ENCODE measurements at places on chromosomes 13 and 19.

- DNase-seq: no peak
Measured at GRCh38 chr13:100890645-100891044, 216.1 kb upstream of the TMTC4 start.

DNA sequence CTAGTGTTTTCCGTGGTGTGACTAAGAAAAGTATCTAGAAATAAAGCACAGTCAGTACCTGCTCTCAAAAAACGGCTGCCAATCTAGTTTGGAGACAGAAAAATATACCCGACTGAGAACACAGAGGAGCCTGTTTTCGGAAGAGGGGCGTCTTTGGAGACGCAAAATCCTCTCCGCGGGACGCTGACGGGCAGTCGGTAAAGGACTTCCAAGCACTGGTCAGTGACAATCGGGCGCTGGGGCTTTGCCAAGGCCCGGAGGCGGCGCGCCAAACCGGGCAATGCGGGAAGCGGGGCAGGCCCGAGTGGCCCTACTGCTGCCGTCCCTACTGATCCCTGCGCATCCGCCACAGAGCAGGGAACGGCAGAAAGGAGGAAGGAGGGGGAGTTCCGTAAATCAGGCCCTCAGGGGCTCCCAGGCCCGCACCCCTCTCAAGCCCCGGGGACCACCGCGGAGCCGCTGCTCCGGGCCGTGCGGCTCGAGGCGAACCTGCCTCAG lies 588 bp upstream of the DPY19L3 start:
- no peak for DNase-seq

- no peak for DNase-seq
Measured at GRCh38 chr19:30062065-30062906, 120.2 kb downstream of the URI1 start.

GRCh38 chr13:113051641-113052040 lies 54.0 kb upstream of the F7 start:
- no peak for DNase-seq

DNA sequence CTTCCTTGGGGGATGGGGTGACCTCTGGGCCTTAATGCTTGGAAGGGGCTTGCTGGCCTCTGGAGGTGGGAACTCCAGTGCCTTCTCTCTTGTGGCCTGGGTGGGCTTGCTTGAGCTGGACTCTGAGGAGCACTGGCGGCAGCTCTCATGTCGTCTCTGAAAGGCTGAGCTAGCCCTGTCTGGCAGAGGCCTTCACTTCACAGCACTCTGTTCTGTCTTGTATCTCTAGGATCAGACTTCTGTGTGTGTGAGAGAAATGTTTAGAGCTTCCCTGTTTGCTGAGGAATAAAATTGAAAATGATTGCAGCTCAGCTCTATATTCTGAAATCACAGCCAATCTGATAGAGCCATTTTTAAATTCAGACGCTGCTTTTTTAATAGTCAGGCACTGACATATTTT lies 185.3 kb downstream of the KCNRG start:
- DNase-seq: no peak

GRCh38 chr19:46326608-46327007 lies 20.3 kb upstream of the PPP5C start:
- no peak for DNase-seq

- no peak for DNase-seq
Measured at GRCh38 chr19:41409288-41409687, 11.7 kb downstream of the BCKDHA start.

DNA sequence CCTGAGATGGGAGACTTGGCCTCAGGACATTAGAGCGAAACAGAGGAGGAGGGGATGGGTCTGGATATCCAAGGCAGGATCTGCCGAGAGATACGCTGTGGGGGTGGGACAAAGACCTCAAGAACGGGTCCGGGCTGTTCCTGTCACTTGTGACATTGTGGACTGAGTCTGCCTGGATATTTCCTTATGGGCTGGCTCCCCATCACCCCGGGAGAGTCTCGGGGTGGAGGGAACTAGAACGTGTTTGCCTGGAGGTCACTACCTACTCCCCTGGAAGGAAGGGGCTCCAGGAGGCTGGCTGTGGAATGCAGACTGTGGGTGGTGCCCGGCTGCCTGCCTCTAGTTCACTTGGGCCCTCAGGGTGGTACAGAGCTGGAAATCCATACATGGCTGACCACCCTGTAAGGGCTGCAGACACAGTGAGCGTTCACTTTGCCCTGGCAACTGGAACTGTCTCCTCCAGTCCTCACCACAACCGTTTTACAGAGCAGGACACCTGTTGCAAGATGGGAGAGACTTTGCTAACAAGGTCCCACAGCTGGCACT lies 26.4 kb downstream of the DNM2 start:
- DNase-seq: no peak

DNA sequence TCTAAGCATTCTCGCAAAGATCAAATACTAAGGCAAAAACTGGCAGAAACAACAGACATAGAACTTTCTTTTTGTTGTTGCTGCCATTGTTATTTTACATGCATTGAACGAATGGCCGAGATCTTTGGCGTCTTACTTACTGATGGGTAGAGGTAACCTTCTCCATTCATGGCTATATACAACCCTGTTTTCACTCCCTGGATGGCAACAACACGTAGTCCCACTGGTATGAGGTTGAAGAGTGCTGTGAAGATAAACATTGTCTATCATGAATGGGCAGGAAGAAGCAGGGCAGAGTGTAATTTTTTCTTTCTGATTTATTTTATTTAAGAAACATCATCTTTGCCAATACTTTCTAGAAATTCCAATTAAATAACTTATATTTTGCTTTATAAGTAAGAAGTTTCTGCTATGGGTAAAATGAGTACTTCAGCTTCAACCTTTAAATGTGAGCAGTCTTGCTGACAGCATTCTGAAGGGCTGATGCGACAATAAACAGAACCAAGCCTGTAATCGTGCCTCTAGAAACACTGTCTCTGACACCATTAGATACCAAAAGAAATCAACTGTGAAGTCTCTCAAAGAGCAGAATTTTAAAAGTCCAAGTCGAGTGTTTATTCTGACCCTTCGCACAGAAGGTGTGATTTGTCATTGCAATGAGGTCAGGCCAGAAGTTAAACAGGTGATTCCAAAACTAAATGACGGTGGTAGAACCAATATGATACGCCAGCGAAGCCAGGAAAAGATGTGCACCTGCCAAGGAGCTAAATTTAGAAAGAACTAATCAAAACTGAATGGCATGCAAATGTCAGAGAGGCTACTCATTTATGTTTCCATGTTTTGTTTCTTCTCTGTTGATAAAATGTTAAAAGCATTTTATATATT lies 416.4 kb downstream of the ITGBL1 start:
- no peak for DNase-seq

Data from activated CD8-positive, alpha-beta memory T cell treated with anti-CD3 and anti-CD28 coated beads for 4 hours (primary cell).